ENCODE measurements at places on chromosomes 1 and 21.

GRCh38 chr21:43864962-43865539 lies at the start of gene AGPAT3:
TSS of gene AGPAT3 (plus strand) at chr21:43865223. CDS start at chr21:43959682, 94,459 bp downstream.
- peak; percentile 44 for DNase-seq

DNA sequence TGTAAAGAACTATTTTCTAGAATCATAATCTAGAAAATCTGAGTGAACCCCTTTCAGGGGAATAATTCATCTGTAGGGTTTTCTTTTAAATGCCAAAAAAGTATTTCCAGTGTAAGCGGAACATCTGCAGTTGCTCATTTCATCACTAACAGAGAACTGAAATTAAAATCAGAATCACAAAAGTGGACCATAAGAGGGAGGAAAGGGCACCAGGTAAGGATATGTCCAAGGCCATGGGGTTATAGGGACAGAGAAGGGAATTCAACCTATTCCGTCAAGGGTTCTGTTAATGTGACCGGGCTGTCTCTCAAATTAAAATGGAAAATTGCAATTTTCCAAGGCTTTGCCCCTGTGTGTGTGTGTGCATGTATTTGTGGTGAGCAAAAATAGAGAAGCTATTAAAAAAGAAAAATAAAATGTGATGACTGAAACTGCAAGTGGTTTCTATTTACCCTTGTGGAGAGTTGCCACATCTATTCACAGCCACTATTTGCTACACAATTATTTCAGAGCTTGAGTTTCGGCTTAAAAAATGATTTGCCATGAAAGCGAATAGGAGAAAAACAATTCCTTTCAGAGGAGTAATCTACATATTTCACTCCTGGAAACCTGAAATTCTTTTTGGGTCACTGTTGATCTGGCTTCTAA lies 53.1 kb downstream of the APP start:
- no peak for DNase-seq

DNA sequence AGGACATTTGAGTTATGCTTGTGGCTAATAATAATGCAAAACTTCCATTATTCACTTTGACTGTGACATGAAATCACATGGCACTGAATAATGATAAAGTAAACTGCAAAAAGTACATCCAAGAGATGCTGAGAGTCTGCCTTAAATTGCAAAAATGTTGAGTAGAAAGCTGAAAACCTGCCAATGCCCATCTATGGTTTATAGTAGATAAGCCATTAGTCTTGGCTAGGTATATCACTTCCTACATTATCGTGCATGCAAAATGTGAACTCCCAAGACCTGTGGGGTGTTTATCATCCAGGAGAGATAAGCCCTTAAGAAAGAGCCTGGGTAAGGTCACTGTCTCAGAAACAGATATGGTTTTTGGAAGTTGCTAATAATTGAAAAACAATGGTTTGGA lies 208.7 kb upstream of the DPYD start:
- DNase-seq = no peak

GRCh38 chr1:19744886-19745285 lies 54.8 kb downstream of the TMCO4 start:
- DNase-seq = no peak

- no peak for DNase-seq
These were observed 347.7 kb downstream of the TGFB2 start for GRCh38 chr1:218692808-218693207.

GRCh38 chr1:114150016-114150415 lies 3.7 kb downstream of the SYT6 start:
- DNase-seq = no peak

DNA sequence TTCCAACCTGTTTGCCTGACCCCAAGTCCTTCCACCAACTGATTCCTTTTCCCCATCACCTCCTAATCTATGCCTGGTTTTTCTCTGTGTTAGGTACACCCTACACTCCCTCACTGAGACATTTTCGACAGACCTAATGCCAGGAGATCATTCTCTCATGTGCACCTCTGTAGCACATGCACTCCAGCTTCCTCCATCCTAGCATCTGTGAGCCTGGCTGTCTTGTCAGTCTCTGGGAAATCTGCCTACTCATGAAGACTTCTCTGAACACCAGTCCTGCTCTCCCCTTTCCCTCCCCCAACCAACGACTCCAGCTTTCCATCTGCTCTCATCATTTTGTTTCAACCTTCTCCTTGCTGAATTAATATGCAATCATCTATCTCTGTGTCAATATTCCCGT lies 987 bp downstream of the MED8 start:
- no peak for DNase-seq

GRCh38 chr1:230308039-230308438 lies 118.1 kb downstream of the PGBD5 start:
- DNase-seq = no peak

DNA sequence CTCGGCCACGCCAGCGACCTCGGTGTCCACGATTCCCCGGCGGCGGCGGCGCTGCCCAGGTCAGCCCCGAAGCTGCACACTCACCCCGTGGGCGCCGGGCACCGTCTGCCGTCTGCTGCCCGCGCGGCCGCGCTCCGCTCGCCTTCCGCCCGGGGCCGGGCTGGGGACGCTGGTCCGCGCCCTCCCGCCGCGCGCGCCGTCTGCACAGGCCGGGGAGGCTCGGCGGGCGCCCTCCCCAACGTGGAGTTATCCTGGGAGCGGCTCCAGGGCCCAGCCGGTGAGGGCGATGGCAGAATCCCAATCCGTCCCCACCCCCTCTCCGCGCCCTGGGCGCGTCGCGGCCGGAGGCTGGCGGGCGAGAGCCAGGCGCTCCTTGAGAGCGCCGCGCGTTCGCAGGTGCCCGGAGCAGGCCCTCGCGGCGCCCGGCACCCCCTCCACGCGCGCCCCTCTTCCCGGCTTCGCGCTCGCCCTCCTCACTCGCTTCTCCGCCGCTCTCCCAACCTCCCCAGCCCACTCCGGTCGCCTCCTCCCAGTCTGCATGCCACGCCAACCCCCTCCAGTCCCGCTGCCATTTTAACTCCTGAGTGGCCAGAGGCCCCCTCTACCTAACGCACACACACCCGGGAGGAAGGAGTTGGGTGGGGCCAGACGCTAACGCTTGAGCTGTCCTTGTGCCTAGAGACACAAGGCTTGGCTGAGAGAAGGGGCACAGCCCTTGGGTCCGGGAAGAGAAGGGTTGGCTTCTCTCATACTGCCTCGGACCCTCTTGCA lies at the start of gene LRRN2:
Gene LRRN2, minus strand, starts transcription at position 503 of the 771 bp plus-strand sequence. CDS start 65,746 bp downstream, outside the sequence.
- DNase-seq = no peak

DNA sequence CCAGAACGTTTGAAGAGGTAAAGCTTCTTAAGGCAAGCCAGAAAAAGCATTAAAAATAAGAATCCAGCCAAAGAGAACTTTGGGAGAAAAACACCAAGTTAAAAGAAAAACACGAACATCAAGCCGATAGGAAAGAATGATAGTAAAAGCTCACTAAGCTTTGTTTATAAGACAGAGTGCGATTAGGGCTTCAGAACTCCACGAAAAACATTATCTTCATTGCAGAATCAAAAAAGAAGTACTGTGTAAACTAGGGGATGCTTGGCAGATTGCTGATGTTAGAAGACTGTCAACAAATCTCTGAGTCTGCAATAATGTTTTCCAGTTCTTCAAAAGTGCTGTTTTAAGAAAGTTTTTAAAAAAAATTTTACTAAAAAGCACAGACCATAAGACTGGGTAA lies 30.2 kb downstream of the ADAMTS5 start:
- no peak for DNase-seq

GRCh38 chr1:38138498-38139233 lies 92.1 kb upstream of the POU3F1 start:
- DNase-seq = no peak

- no peak for DNase-seq
These were observed 58.2 kb upstream of the DMRTB1 start for GRCh38 chr1:53400761-53401674.

GRCh38 chr1:8251635-8252034 lies 66.3 kb upstream of the SLC45A1 start:
- no peak for DNase-seq

GRCh38 chr1:200525090-200525987 lies 95.2 kb downstream of the KIF14 start:
- no peak for DNase-seq

DNA sequence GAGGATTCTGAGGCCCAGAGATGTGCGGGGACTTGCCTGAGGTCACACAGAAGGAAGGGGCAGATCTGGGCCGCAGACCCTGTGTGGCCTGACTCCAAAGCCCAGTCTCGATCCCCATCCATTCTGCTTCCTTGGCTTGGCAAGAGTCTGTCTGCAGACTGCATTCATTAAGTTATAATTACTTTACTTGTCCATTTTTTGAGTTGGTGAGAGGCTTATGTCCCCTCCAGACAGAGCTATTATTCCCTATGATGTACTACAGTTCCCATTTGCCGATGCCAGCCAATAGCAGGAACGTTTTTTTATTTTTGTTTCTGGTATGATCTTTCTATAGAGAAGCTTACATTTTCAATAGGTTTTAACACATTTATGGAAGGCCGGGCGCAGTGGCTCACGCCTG lies 101.5 kb downstream of the ARHGEF10L start:
- DNase-seq = no peak

DNA sequence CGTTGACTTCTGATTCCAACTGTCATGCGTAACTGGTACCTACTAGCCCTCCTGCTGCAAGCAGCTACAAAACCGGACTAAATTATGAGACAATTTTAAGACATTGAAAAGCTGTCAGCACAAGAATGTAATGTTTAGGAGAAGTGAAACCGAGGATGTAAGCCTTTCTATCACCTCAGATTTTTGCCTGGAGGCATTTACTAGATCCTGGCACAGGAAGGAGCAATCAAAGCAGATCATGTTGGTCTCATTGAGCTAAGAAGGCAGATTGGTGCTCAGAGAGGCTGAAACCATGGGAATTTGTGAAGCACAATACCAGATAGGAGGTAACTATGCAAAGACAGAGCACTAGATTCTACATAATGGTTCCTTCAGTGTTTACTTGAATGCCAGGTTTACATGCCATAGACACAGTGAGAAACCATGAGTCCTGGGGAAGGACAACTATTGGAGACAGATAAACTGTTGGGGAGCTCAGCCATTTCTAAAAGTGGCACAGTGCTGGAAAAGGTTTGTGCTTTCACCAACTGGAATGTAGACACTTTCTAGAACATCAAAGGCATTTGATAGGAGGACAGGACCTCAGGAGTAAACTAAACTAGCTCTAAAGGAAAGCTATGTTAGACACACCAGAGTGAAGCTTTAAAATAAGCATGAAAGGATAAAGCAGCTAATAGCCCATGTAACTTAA lies 179.4 kb downstream of the LYPLAL1 start:
- DNase-seq = no peak

DNA sequence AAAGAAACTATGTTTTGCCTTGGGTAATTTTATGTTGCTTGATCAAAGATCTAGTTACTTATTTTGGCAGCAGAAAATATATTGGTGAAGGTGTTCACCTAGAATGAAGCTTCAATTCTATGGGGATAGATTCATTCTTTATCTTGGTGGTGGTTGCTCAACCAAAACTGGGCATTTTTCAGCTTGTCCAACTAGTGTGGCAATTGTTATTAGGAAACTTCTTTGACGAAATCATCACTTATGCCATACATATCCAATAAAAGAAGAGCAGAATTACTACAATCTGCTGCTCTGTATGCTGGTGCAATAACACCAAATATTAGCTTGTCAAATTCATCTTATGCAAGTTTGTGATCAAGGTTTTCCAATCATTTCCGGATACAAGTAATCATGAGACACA lies 26.8 kb upstream of the TMPRSS15 start:
- no peak for DNase-seq

DNA sequence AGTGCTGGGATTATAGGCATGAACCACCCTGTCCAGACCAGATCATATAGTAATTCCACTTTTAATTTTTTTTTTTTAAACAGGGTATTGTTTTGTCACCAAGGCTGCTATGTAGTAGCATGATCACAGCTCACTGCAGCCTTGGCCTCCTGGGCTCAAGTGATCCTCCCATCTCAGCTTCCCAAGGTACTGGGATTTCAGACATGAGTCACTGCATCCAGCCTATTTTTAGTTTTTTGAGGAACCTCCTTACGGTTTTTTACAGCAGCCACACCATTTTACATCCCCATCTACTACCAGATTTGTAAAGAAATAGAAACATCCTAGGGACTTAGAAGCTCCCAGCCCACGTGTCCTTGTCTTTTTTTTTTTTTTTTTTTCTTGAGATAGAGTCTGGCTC lies 24.0 kb downstream of the L1TD1 start:
- no peak for DNase-seq

GRCh38 chr1:77539519-77540142 lies 142.8 kb downstream of the ZZZ3 start:
- no peak for DNase-seq
